Activated CD4-positive, alpha-beta T cell treated with anti-CD3 and anti-CD28 coated beads, Interleukin-2, amount 50 U/mL, for 16 hours (primary cell): ENCODE measurements at places on chromosomes 7 and 10.
A peak's percentile ranks its signal among the peaks of the same experiment; 100 is the strongest.

- DNase-seq, result no peak
These were observed at the start of gene GRID1 for GRCh38 chr10:86366033-86366901. Gene GRID1 (minus strand): TSS chr10:86366795.

DNA sequence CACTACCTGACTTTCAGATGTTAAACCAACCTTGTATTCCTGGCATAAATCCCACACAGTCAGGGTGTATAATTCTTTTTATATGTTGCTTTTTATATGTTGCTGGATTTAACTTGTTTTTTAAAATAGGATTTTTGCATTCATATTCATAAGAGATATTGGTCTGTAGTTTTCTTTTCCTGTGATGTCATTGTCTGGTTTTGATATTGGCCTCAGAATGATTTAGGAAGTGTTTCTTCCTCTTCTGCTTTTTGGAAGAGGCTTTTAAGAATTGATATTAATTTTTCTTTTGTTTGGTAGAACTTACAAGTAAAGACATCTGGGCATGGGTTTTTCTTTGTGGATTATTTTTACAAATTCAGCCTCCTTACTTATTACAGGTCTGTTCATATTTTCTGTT is 93.1 kb downstream of the CARD11 start:
- DNase-seq, result no peak

GRCh38 chr10:20399772-20400171 is 497.3 kb downstream of the NEBL start:
- no peak for DNase-seq

DNA sequence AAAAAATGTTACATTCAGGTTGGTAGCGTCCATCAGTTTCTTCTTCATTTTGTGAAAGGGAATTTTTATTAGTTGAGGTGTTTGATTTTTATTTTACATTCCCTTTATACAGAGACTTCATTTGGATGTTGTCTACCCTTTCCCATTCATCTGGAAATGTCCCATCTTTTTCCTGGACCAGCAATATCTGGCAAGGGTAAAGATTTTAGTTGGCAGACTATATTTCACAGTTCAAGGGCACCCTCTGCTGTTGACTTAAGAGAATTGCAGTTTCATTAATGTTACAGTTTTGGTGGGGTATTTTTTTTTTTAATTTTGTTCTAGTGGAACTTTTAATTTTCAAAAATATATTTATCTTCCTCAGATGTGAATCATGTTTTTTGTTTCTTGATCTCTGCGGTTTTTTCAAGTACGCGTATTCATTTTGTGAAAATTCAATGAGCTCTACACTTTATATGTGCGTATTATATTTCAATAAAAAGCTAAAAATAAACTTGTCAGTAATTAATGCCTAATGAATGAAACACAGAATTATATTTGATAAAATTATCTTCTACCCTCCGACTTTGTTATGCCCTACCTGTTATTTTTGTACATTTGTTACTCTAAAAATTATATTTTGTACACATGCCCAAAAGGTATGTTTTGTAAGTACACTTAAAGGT is 97.9 kb upstream of the KLF14 start:
- peak; percentile 25 for DNase-seq

DNA sequence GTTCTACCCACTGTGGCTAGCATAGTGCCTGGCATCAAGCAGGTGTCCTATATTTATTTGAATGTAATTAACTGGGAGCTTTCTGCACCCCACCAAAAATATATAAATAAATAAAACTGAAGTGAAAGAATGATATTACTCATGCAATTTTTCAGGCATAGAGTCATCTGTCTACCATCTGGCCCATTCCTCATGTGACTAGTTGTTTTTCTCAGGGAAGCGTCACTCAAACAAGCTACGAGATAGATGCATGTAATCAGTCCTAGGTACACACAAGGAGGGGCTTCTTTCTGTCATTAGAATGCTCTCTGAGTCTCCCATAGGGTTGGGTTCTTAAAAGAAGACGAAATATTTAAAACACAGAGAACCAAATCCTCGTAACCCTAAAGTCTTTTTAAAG is 255.5 kb upstream of the KMT2E start:
- no peak for DNase-seq

- DNase-seq, result no peak
These were observed 892.9 kb downstream of the LRMDA start for GRCh38 chr10:76324283-76324682.

DNA sequence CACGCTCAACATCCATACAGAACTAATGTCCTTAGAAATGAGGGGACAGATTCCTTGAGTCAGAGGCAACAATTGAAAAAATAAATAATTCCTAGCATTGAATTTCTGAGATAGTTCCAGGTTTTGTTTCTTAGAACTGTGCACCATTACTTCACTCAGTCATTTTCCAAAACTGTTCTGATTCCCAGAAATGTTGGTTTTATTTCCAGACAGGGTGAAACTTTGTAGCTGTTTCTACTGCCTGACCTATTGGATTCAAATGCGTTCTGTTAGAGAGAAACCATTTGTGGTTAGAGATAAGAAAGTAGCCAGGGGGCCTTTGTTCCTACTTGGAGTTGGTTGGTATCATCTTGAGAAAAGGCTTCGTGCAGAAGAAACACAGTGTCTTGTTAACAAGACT is 8.1 kb upstream of the DEPP1 start:
- DNase-seq, result no peak

DNA sequence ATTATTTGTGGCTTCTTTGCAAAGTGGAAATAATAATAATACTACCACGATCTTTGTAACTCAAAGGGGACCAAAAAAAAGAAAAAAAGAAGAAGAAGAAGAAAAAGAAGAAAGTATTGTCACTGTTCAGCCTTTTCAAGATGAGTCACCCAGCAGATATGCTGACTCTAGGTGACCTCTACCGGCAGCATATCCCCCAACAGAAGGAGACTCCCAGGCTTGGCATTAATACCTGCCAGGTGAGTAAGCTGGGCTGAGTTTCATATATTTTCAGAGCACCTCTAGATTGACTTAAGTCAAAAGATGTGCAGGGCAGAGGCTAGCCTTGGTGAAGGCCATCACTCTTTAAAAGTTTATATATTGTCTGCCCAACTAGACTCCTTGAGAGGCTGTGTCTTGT is 30.4 kb upstream of the GPR26 start:
- no peak for DNase-seq

GRCh38 chr10:58851606-58852005 is 324.8 kb upstream of the PHYHIPL start:
- DNase-seq, result no peak

- DNase-seq, result no peak
These were observed 17.9 kb downstream of the COPG2 start for GRCh38 chr7:130650611-130651120.

DNA sequence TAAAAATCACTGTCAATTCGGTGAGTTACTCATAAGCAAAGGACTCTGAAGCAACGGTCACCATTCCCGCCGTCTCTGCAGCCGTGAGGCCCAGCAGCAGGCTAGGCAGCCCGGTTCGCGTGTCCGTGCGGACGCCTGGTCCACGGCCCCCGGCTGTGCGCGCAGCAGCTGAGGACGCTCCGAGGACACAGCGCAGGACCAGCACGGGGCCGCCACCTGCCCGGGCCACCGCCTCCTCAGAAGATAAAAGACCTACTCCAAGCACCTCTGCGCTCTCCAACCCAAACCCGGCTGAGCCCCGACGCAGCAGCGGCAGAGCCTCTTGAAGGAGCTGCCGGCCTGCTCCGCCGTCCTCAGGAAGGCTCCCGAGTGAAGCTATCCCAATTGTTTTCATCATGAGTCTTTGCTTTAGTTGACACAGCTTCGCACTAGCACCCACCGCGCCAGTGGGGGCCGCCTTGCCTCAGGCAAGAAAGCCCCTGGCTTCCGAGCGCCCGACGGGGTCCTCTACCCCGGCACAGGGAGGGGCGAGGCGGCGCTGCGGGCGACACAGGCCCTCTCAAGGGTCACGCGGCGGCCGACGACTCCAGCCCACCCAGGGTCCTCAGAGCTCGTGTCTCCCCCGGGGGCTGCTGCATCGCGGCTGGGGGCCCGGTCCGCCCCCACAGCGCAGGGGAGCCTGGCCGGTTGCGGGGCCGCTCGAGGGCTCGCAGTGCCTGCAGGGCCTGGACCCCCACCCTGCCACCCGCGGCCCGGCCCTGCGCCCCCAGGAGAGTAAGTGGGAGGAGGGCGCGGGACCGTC is 16.9 kb upstream of the GPR146 start:
- DNase-seq, result no peak

- DNase-seq, result no peak
These were observed 1.1 kb upstream of the DIP2C start for GRCh38 chr10:690372-691161.

DNA sequence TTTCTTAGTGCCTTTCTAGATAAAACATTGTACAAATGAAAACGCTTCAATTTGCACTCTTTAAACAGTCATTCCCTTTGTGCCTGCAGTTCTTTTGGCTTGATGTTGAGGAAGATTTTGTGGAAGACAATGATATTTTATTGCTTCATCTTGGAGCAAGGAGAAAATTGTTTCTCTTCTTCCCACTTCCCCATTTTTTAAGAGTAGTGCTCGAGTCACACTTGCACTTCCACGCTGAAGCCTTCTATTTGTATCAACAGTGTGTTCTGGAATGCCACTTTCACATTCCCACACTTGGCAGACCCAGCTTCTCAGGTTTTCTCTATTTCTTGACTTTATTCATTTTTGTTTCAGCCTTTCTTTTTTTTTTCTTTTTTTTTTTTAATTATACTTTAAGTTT is 369.3 kb downstream of the PAXIP1 start:
- DNase-seq, result no peak

DNA sequence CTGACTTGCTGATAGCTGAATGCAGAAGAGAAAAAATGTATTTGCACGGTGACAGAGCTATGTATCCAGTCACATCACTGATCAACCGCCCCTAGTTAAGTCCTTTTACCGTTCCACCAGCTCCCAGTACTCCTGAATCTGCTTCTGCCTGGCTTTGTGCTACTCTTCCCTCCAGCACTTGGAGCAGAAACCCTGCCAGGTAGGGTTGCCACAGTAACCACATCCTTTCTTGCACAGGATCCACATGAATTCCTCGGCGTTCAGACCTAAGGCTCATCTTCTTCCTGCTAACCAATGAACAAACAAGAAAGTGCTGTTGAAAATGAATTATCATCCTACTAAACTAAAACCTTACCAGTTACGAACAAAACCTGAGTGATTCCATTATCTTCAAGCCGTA is 52.0 kb upstream of the KCTD7 start:
- DNase-seq, result no peak

DNA sequence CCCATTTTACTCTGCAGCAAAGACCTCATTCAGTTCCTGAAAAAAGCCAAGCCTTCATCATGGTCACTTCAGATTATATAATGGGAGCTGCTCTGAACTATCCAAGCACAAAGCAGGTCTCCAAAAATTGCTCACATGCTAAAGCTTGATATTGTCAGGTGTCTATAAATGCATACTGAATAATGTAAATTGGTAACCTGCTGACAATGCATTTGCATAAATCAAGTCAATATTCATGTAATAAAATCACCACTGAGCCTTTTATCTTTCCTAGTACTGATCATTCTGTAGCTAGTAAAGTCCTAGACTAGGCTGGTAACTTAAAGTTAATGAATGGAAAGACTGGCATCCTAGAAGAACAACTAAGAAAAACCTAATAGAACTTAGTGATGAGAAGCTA is 188.3 kb downstream of the IMMP2L start:
- no peak for DNase-seq

GRCh38 chr10:98259606-98260315 is 8.2 kb downstream of the LOXL4 start:
- DNase-seq, result no peak

DNA sequence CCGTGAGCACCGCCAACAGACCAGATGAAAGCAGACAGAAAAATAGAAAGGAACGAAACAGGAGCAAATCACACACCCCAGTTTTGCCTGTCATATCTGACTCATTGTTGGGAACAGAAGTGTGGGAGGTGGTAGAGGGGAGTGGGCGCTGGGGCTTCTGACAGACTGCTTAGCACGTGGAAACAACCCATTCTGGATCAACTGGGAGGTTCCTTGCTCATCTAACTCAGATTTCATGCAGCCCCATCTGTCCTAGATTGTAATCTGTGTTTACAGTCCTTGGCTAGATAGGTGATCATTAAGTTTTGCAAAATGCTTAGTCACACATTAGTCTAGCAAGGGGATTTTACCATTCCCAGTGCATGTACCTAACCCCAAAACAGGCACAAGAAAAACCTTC is 154.1 kb downstream of the NRP1 start:
- DNase-seq, result no peak

DNA sequence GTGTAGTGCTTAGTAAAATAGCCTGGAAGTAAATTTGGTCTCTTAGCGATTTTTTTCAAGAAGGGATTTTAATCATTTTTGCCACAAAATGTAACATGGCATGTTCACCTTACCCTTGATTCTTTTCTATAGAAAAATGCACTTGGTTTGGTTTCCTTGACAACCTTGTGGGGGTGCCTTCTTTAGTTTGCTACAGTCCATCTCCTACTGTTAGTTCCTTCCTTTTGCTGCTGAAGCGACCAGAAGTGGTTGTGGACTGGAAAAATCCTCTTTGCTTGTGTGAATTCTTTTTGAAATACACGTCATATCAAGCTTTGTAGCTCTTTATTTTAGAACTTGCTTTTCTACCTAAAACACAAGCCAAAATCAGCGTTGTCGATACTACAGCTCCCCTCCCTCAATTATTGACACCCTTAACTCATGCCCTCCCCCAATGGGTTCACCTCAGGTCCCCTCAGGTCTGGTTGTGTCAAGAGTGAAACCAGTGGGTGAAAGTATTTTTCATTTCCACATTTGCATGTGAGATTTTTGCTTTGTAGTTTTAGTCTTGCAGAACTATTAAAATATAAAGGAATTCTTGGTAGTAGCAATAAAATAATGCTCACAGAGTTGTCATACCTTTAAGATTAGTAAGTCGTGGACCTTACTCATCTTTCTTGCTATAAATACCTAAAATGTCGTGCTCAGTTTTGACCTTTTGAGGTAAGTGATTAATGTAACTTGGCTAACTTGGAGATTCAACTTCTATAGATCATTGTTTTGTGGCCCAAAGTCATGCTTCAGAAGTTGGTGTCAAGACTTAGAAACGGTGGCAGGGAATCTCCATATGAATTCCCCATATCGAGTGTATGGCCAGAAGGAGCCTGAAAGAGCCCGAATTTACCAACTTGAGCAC is 1.5 kb downstream of the ACTR3B start:
- peak; percentile 3 for DNase-seq

DNA sequence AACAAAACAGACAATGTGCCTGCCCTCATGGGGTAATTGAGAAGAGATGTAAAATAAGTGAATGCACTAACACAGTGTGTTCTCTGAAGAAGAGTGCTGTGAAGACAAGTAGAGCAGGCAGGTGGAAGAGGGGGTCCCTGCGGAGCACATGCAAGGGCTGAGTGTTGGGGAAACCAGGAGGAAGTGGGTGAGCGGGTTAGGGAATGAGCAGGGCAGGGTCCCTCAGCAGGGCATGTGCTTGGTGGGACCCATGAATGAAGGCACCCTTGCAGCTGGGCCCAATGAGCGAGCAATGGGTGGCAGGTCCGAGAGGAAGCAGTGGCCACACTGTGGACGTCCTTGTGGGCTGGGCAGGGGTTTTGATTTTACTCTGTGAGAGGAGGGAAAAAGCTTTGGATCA is 376.6 kb upstream of the COBL start:
- no peak for DNase-seq

- peak; percentile 57 for DNase-seq
These were observed 51.3 kb downstream of the PRTFDC1 start for GRCh38 chr10:24900888-24901685.

GRCh38 chr7:94382746-94383145 is 11.9 kb upstream of the COL1A2 start:
- DNase-seq, result no peak
